GM23248 (cell line): ENCODE measurements at places on chromosomes 1 and 21. TPM values are rescaled to one million over a fixed set of nuclear protein-coding genes. Genes with fewer than 3 reads are reported as not detected.

The C1orf74 gene
- 2.1 and 2.3 TPM in 2 replicates for total RNA-seq

The SPATA21 gene
- not detected in 2 replicates for total RNA-seq

The RGS16 gene
- 0.11 and 0.89 TPM in 2 replicates for total RNA-seq

The CASZ1 gene
- total RNA-seq: under 0.01 and 0.54 TPM in 2 replicates

The NOS1AP gene
- not detected in 2 replicates for total RNA-seq

The CORT gene
- 0.22 TPM in 1 of 2 replicates, not detected in the other for total RNA-seq

The YARS1 gene
- total RNA-seq: 125 and 135 TPM in 2 replicates

The DIRAS3 gene
- 4.8 and 12.1 TPM in 2 replicates for total RNA-seq

The PLA2G2F gene
- not detected in 2 replicates for total RNA-seq

The C1orf87 gene
- total RNA-seq: not detected in 2 replicates

The TSTD1 gene
- total RNA-seq: not detected in 2 replicates

The OR2M3 gene
- total RNA-seq: not detected in 2 replicates

The HES3 gene
- not detected in 2 replicates for total RNA-seq

- H3K4me3 ChIP-seq: no peak overlapping the region
- H3K4me1 ChIP-seq: peaks cover 39% of the 10 kb centered on the region
- no peaks in the 10 kb centered on the region for H3K27me3 ChIP-seq
- no peaks in the 10 kb centered on the region for H3K36me3 ChIP-seq
Measured at GRCh38 chr1:226661965-226662364, 77.1 kb downstream of the ITPKB start.

- no peak overlapping the region for H3K27ac ChIP-seq
- DNase-seq: no peak
- no peaks in the 10 kb centered on the region for H3K36me3 ChIP-seq
- H3K27me3 ChIP-seq: no peaks in the 10 kb centered on the region
- peaks cover 46% of the 10 kb centered on the region for H3K4me1 ChIP-seq
Measured at GRCh38 chr1:172971241-172971640, 79.5 kb downstream of the TNFSF18 start.

- no peak overlapping the region for H3K4me3 ChIP-seq
- no peaks in the 10 kb centered on the region for H3K4me1 ChIP-seq
- no peak overlapping the region for H3K27ac ChIP-seq
Measured at GRCh38 chr1:97270508-97271307, 549.1 kb downstream of the PTBP2 start.

GRCh38 chr1:172117800-172118199 lies 276.5 kb downstream of the DNM3 start:
- H3K4me3 ChIP-seq: no peak overlapping the region
- no peaks in the 10 kb centered on the region for H3K36me3 ChIP-seq
- no peaks in the 10 kb centered on the region for H3K27me3 ChIP-seq
- H3K27ac ChIP-seq: no peak overlapping the region
- no peak for DNase-seq

- H3K27ac ChIP-seq: no peak overlapping the region
- no peak for DNase-seq
- H3K4me1 ChIP-seq: no peaks in the 10 kb centered on the region
- H3K27me3 ChIP-seq: no peaks in the 10 kb centered on the region
- H3K36me3 ChIP-seq: no peaks in the 10 kb centered on the region
- H3K4me3 ChIP-seq: no peak overlapping the region
Measured at GRCh38 chr21:41055266-41055665, 112.7 kb upstream of the BACE2 start.

DNA sequence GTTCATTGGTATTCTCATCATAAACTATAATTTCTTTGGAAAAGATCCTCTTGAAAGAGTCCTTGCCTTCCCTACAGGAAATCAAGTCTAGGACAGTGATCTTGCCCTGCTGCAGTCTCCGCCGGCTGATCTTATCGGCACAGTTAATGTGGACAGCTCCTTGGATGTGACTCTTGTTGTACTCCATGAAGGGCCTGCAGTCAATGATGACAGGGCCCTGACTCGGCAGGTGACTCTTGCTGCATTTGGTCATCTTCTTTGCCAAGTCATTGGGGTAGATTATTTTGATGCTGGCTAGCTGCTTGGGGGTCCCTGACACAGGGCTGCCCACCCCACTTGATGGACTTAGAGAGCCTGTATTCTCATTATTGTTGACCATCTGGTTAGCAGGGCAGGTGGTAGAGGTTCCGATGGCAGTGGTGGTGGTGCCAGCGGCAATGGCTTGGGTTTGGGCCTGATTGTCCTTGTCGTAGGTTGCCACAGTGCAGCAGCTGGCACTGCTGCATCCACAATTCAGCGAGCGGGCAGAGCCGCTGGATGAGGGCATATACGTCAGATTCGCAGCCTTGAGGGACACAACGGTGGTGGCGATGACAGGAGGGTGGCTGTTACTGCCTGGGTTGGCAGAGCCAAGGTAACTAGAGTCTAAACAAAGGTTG lies 2.7 kb downstream of the DUSP10 start:
- H3K4me3 ChIP-seq: 0 out of 2 replicates have a peak overlapping the region, but pooled peaks have one; percentile 94
- no peaks in the 10 kb centered on the region for H3K27me3 ChIP-seq
- peaks cover 32% of the 10 kb centered on the region for H3K4me1 ChIP-seq
- H3K27ac ChIP-seq: no peak overlapping the region

GRCh38 chr1:235781807-235782206 lies 84.9 kb downstream of the LYST start:
- no peak overlapping the region for H3K27ac ChIP-seq
- peak; percentile 4 for DNase-seq

DNA sequence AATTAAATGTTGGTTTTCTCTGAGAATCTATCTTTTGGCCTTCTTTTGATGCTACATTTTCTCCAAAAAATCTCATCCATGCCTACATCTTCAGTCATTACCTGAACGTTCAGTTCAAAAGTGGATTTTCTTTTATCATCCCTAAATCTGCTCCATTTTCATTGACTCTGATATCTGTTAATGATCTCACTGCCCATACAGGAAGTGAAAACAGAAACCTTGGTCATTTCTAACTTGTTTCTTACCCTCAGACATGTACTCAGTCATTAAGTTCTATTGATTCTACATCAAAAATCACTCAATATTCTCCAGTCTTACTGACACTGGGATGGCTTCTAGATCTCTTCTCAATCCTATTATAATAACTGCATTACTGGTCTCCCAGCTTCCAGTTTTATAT lies 22.7 kb downstream of the PRKACB start:
- no peak overlapping the region for H3K27ac ChIP-seq
- no peaks in the 10 kb centered on the region for H3K36me3 ChIP-seq
- no peak for DNase-seq
- no peaks in the 10 kb centered on the region for H3K27me3 ChIP-seq
- peaks cover 7% of the 10 kb centered on the region for H3K4me1 ChIP-seq

DNA sequence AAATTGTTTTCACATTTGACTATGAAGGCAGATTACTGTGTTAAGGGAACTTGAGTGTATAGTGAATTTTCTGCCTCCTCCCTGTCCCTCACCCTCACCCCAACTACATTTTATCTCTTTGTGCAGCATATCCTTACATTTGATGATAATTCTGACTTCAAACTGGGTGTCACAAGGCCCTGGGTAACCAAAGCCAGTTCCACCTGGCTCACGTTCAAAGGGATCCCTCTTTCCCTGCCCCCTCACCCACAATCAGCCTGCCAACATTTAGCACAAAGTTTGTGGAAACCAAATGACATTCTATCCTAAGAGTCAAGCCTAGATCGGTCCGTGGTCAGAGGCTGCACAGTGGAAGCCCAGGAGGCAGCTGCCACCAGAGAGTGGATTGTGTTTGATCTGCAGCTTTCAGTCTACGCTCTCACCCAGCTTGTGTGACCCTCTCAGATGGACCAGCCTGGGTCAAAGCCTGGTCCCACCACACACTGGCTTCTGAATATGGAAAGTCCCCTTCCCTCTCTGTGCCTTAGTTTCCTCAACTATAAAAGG lies 10.3 kb downstream of the KIAA0040 start:
- H3K4me3 ChIP-seq: no peak overlapping the region
- no peaks in the 10 kb centered on the region for H3K27me3 ChIP-seq

DNA sequence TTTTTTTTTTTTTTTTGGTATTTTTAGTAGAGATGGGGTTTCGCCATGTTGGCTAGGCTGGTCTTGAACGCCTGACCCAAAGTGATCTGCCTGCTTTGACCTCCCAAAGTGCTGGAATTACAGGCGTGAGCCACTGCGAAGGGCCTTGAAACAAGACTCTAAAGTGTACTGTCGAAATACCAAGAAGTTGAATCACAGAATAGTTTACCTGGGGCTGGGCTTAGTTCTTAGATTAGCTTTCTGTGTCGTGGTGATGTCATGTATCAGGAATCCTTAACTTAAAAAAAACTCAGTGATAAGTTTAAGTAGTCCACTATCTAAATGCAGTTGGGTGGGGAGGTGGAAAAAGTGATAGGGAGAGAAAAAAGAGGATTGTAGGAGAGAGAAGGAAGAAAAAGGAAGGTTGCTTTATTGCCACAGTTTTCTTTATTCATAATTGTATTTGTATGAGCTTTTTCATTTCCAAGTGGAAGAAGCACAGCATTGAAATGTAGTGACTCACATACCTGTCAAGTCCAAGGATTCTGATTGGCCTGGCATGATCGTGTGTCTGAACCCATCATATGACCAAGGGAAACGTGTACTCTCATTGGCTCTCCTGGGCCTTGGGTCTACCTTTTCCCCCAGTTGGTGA lies 13.4 kb downstream of the ITSN1 start:
- peak overlapping the region; percentile 23 for H3K27ac ChIP-seq
- DNase-seq: peak; percentile 50

GRCh38 chr1:27348861-27349783 lies 7.3 kb downstream of the SYTL1 start:
- H3K4me3 ChIP-seq: peak overlapping the region; percentile 56
- no peaks in the 10 kb centered on the region for H3K27me3 ChIP-seq
- H3K36me3 ChIP-seq: no peaks in the 10 kb centered on the region
- H3K27ac ChIP-seq: no peak overlapping the region
- no peaks in the 10 kb centered on the region for H3K4me1 ChIP-seq
- DNase-seq: peak; percentile 47

DNA sequence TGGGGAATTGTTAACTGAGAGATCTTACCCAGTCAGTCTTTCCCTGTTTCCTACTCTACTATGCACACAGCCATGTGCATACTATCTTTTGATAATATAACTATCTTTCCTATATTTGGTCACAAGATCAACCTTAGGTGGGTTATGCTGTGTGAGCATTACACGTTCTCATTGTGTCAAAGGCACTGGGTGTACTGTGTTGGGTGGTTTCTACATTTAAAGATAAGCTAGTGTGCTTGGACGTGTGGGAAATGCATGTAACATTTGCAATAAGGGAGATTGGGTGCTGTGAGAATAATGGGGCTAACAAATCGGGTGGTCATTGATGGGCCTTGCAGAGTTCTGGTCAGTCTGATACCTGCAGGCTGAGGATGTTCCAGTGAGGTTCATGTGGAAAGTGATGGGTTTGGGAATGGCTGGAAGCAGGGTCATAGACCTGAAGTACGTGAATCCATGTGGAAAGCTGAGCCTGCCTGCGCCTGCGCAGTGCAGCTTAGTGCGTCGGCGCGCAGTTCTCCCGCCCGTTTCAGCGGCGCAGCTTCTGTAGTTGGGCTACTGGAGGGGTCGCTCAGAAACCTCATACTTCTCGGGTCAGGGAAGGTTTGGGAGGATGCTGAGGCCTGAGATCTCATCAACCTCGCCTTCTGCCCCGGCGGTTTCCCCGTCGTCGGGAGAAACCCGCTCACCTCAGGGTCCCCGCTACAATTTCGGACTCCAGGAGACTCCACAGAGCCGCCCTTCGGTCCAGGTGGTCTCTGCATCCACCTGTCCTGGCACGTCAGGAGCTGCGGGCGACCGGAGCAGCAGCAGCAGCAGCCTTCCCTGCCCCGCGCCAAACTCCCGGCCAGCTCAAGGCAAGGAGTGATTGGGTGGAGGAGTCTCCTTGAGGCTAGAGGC lies at the start of gene MSH4:
MSH4 (plus strand) TSS at position 507 of the 897 bp plus-strand sequence; CDS start at position 611, 104 bp downstream.
- DNase-seq: no peak
- H3K36me3 ChIP-seq: peaks cover 51% of the 10 kb centered on the region
- no peaks in the 10 kb centered on the region for H3K27me3 ChIP-seq

GRCh38 chr1:160576884-160577283 lies 2.4 kb downstream of the CD84 start:
- no peak overlapping the region for H3K4me3 ChIP-seq
- no peaks in the 10 kb centered on the region for H3K36me3 ChIP-seq
- H3K27me3 ChIP-seq: no peaks in the 10 kb centered on the region
- DNase-seq: no peak
- no peaks in the 10 kb centered on the region for H3K4me1 ChIP-seq
- H3K27ac ChIP-seq: no peak overlapping the region

GRCh38 chr1:114270282-114270681 lies 116.6 kb upstream of the SYT6 start:
- no peak overlapping the region for H3K4me3 ChIP-seq
- no peaks in the 10 kb centered on the region for H3K36me3 ChIP-seq
- H3K27me3 ChIP-seq: peaks cover 18% of the 10 kb centered on the region
- no peaks in the 10 kb centered on the region for H3K4me1 ChIP-seq
- no peak for DNase-seq

GRCh38 chr1:30226648-30227047 lies 496.7 kb downstream of the MATN1 start:
- H3K27ac ChIP-seq: no peak overlapping the region
- no peaks in the 10 kb centered on the region; the same call in 1 of the 2 replicates for H3K27me3 ChIP-seq

GRCh38 chr21:46660505-46660904 lies 25.0 kb downstream of the PRMT2 start:
- no peak overlapping the region for H3K4me3 ChIP-seq
- H3K27ac ChIP-seq: peak overlapping the region; percentile 7; the same call in 1 of the 2 replicates
- H3K36me3 ChIP-seq: peaks cover 20% of the 10 kb centered on the region
- DNase-seq: no peak

GRCh38 chr1:225830841-225831240 lies 20.9 kb downstream of the EPHX1 start:
- no peak for DNase-seq
- no peaks in the 10 kb centered on the region for H3K27me3 ChIP-seq
- no peak overlapping the region for H3K27ac ChIP-seq

DNA sequence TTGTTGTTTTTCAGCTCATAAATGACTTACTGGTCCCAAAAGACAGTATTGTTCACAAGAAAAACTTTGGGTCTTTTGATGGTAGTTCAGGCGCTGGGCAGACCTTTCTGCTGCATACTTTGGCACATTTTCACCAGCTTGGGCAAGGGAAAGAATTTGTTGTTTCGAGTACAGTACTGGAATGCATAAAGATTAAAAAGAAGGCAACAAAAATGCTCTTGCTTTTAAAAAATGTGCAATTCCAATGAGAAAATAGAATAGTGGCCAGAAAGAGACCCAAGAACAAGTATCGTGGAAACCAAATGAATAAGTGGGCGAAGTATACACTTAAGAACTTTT lies 56.0 kb downstream of the CLIC6 start:
- H3K27me3 ChIP-seq: no peaks in the 10 kb centered on the region
- peak; percentile 44 for DNase-seq
- no peak overlapping the region for H3K4me3 ChIP-seq
- no peaks in the 10 kb centered on the region for H3K36me3 ChIP-seq
- H3K4me1 ChIP-seq: peaks cover 11% of the 10 kb centered on the region; the same call in 1 of the 2 replicates
- no peak overlapping the region for H3K27ac ChIP-seq

GRCh38 chr21:28160378-28160777 lies 832.3 kb downstream of the LTN1 start:
- no peak overlapping the region for H3K4me3 ChIP-seq
- H3K4me1 ChIP-seq: no peaks in the 10 kb centered on the region
- no peaks in the 10 kb centered on the region for H3K36me3 ChIP-seq
- peak; percentile 57 for DNase-seq
- no peaks in the 10 kb centered on the region for H3K27me3 ChIP-seq

DNA sequence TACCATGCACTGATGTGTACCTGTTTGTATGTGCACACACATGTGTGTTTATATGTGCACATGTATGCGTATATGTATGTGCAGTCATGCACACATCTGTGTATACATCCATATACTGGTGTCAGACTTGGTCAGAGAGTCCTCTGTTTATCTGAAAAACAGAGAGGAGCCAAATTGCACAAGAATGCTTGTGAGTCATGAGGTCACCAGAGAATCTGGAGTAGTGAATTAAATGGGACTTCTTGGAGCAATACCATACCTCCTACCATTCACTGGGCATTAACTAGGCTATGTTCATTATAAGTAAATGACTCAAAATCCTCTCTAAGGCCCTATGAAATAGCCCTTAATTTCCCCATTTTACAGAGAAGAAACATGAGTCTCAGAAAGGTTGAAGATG lies 272.1 kb upstream of the C1orf87 start:
- no peaks in the 10 kb centered on the region for H3K36me3 ChIP-seq
- no peaks in the 10 kb centered on the region for H3K4me1 ChIP-seq
- peak; percentile 43 for DNase-seq
- no peak overlapping the region for H3K27ac ChIP-seq
- no peaks in the 10 kb centered on the region for H3K27me3 ChIP-seq
